Karpas-422 (cell line): ENCODE measurements at places on chromosomes 6 and 20.
A peak's percentile ranks its signal among the peaks of the same experiment; 100 is the strongest.

GRCh38 chr6:391559-392440 lies at the start of gene IRF4:
Gene IRF4 (plus strand): TSS chr6:391752. CDS start chr6:393153, 1,401 bp downstream.
- DNase-seq, result no peak

GRCh38 chr6:63553208-63553607 lies 19.1 kb upstream of the LOC128125822 start:
- no peak for DNase-seq

DNA sequence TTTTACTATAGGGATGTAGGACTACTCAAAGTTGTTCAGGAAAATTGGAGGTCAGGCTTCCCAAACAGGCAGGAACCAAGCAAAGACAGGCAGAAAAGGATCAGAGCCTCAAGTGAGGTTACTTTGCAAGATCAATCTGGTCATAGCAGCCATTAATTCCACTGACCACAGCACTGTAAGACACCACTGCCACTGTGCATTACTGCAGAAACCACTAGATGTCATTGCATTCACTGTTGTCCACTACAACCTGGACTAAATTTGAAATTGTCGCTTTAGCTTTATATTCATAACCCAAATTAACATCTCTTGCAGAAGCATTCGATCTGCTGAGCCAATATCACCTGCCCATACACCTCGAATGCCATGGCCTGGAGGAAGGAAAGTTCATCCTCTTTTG lies 126.9 kb upstream of the UFL1 start:
- peak; percentile 43 for DNase-seq

DNA sequence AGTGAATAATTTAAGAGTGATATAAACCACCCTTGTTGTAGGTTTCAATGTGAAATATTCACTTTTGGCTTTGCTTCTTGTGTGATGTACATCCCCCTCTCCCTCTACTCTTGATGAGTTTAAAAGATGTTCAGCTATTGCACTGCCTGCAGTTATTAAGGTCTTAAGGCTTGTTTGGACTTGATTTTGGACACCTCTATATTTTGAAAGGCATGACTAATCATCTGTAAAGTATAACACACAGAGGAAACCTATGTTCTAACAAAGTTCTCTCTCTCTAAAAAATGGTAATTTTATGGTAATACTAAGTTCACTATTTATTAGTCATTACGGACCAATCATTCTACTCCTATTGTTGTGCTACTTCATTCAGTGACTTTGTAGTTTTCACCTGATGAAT lies 1719.9 kb downstream of the GRIK2 start:
- no peak for DNase-seq

- DNase-seq, result peak; percentile 40
These were observed 9.6 kb upstream of the PKIG start for GRCh38 chr20:44572551-44573500.

DNA sequence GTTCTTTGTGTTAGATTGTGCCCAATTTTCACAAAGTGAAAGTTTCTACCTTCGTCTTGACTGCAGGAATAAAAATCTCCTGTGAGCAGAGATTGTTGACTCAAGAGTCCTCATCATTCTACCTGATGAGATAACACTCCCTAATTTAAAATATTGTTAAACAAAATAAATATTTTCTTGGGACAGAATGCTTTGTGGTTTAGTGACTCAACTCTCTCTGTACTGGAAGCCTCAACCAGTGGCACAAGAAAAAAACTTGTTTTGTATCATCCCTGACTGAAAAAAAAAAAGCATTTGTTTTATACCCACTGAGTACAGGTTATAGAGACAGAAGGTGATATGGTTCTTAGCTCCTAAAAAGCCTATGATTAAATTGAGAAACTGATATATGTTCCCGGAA lies 78.9 kb downstream of the CRYBG1 start:
- DNase-seq, result no peak

- no peak for DNase-seq
These were observed 209.1 kb upstream of the CDYL start for GRCh38 chr6:4567141-4567540.

- DNase-seq, result no peak
These were observed 766.4 kb upstream of the CITED2 start for GRCh38 chr6:140140891-140141290.
